ENCODE measurements at places on chromosomes 1 and 21. TPM values are rescaled to one million over a fixed set of nuclear protein-coding genes. Genes with fewer than 3 reads are reported as not detected.
A peak's percentile ranks its signal among the peaks of the same experiment; 100 is the strongest.

DNA sequence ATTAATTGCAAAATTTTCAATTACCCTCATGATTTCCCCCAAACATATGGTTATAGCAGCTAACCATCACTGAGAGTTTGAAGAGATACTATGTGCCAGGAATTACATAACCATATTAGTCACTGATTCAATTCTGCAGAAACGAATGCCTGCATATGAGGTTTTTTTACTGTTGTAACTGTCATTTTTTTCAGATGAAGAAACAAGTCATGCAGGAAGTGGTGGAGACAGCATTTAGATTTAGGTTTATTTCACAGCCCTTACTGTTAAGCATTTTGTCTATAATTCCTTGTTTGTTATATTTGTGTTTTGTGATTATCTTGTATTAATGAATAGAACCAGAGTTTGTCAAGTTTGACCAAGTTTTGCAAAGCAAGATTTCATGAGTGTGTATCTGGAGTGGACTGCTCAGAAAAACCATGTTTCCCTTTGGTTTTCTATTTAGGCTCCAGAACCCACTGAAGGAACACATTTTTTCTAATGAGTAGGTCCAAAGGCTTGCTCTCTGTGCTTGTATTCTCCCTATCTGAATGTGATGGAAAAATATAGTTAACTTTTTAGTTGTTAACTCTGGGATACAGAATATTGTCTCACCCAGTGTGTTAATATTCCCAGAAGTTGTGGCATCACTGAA lies 308.5 kb upstream of the ADAMTS5 start:
- DNase-seq = no peak

DNA sequence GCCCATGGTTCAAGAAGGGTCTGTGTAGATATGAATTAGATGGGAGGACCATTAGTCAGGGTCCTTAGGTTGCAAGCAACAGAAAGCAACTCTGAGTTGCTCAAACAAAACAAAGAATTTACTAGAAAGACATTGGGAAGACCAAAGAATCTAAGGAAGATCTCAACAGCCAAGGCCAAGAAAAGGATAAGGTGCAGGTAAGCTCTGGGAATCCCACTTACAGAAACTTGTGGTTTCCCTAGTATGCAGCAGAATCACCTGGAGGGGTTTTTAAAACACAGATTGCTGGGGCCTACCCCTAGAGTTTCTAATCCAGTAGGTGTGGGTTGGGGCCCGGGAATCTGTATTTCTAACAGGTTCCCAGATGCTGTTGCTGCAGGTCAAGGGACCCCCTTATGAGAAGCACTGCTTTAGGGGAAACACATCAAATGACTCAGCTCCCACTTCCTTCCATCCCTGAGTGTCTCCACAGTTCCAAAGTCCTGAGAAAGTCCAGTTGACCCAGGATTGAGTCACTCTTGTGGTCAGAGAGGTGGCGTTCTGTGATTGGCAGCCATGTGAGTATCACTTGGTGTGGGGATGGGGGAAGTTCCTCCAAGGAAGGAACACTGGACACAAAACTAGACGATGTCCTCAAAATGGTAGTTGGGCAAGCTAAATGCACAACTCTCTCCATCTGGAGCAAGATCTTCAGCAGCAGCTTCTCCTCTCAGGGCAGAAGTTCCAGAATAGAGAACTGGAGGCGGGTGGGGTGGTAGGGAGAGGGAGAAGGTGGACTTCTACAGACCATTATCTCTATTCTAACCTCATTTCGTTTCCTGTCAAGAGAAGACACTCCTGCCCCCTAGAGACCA lies 24.2 kb upstream of the EYA3 start:
- no peak for DNase-seq

- DNase-seq = no peak
These were observed 4.7 kb downstream of the PRDM16 start for GRCh38 chr1:3073489-3074296.

- no peak for DNase-seq
These were observed 52.7 kb upstream of the EIF4G3 start for GRCh38 chr1:21229246-21230000.

DNA sequence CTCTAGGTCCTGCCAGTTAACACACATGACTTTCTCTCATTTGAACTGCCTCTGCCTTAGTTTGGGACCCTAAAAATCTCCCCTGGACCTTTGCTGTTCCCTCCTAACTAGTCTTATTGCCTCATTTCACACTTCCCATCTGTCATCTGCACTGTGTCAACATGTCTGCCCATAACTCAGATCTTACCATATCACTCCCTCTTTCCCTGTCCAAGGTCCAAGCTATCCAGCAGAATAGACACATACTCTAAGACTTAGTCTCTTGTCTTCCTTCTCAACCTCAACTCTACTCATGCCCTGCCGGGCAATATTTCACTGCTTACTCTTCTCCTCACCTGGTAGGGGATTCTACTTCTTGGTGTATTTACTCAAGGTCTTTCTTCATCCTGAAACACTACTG lies 79.5 kb upstream of the DAB1 start:
- no peak for DNase-seq

DNA sequence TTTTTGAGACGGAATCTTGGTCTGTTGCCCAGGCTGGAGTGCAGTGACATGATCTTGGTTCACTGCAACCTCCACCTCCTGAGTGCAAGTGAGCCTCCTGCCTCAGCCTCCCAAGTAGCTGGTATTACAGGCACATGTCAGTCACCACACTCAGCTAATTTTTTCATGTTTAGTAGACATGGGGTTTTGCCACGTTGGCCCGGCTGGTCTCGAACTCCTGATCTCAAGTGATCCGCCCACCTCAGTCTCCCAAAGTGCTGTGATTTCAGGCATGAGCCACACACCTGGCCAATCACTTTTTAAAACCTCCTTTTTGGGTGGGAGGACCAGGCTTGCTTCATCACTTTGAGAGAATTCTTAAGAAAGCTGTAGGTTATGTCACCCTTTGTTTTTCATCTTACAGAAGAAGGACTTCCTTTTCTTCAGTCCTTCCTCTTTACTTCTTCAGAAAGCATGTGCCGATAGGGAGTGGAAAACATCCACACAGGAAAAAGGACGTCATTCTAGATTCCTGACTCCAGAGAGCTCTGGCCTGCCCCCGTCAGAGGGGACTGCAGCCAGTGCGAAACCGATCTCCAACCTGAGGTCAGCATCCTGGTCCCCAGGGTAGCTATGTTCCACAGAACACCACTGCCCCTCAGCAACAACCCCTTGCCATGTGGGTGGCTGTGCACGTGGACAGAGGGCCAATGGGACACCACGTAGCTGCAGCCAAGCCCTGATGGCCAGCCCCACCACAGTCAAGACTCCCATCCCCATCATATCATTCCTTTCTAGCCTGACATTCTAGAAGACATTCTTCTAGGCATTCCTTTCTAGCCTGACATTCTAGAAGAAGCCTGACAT lies 21.9 kb downstream of the NCF2 start:
- DNase-seq = no peak

GRCh38 chr1:104648269-104648691 lies 898.6 kb downstream of the AMY1C start:
- DNase-seq = peak; percentile 1

GRCh38 chr1:203278082-203278884 lies 27.0 kb upstream of the BTG2 start:
- no peak for DNase-seq

DNA sequence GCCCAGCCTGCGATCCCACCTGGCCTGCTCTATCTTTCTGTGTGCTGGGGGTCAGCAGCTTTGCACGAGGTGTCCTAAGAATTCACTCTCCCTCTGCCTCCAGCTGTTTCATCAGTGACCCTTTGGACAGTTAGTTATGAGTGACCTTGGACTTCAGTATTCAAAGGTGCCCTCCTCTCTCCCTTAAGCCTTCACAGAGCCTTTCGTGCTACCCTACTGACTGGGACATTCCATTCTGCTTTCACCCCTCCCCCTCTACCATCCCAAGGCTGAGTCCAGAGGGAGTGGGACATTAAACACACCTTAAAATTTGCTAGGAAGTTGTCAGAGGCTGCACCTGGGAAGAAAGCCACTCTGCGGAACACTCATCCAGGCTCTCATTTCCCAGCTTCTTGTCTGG lies 171.9 kb downstream of the CLIC6 start:
- DNase-seq = no peak

DNA sequence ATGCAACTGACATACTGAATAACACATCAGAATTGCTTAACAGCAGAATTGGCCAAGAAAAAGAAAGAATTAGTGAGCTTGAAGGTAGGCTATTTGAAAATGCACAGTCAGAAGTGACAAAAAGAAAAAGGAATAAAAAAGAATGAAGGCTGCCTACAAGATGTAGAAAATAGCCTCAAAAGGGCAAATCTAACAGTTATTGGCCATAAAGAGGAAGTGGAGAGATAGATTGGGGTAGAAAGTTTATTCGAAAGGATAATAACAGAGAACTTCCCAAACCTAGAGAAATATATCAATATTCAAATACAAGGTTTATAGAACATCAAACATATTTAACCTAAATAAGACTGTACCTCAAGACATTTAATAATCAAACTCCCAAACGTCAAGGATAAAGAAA lies 67.5 kb downstream of the ATP6V1G3 start:
- DNase-seq = no peak

DNA sequence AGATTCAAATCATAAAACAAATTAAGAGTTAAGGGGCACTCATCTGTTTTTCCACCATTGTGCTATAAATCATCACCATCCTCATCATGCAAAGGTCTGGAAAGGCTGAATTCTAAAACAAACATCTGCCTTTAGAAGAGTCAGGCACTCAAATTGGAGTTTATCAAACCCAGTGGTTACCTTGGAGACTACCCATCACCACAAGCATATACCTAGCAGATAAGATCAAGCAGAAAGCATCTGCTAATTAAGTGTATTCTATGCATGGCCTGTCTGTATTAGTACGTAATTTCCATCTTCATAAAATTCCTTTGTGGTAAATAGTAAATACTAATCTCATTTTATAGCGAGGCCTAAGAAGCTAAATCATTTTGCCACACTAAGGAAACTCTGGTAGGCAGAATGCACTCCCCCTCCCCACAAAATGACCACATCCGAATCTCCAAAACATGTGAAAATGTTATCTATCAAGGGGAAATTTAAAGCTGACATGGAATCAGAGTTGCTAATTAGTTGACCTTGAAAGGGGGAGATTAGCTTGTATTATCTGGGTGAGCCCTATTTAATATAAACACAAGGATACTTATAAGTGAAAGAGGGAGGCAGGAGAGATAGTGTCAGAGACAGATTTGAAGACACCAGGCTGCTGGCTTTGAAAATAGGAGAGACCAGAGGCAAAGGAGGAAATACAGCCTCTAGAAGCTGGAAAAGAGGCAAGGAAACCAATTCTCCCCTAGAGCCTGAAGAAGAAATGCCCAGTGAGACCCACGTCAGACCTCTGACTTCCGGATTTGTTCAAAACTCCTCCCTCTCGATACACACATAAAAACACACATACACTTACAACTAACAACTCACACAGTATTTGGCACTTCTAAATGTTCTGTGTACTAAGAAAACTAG lies 23.2 kb downstream of the ARID4B start:
- DNase-seq = no peak

DNA sequence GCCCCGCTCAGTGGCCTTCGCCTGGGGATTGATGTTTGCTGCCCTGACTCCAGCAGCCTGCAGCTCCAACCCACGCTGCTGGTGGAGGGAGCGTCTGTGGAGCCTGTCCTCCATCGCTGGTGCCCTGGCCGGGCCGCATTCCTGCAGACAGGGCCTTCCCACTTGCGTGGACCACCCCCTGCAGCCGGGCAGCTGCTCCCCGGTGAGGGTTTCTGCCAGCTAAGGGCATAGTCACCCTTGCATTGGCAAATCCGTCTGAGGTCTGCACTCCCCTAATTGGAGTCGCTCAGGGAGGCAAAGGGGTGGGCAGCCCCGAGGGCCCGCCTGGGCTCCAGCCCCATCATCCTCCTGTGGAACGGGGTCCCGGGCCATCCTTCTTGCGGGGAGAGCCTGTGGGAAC lies 43.5 kb downstream of the PRDM16 start:
- DNase-seq = no peak

- no peak for DNase-seq
These were observed 13.4 kb upstream of the DPT start for GRCh38 chr1:168742386-168742785.

- DNase-seq = no peak
These were observed 12.3 kb upstream of the ZSCAN20 start for GRCh38 chr1:33460144-33460543.

The PDIK1L gene
- polyA plus RNA-seq = 22.0 TPM

The FCRL4 gene
- polyA plus RNA-seq = not detected

The MRAP gene
- polyA plus RNA-seq = not detected

The ZNF697 gene
- polyA plus RNA-seq = 21.9 TPM

The RPS8 gene
- polyA plus RNA-seq = 2,214 TPM

The SAMD11 gene
- polyA plus RNA-seq = 39.9 TPM

The PLEKHN1 gene
- 0.22 TPM for polyA plus RNA-seq

The CLIC4 gene
- 210 TPM for polyA plus RNA-seq

The SLC41A1 gene
- 34.3 TPM for polyA plus RNA-seq

The CLDN17 gene
- polyA plus RNA-seq = not detected

The OR2L8 gene
- polyA plus RNA-seq = not detected
